Activated CD4-positive, alpha-beta T cell treated with anti-CD3 and anti-CD28 coated beads for 48 hours (primary cell): ENCODE measurements at places on chromosomes 7 and 10.
A peak's percentile ranks its signal among the peaks of the same experiment; 100 is the strongest.

- DNase-seq: no peak
Measured at GRCh38 chr10:38003026-38003425, 7.4 kb upstream of the ZNF33A start.

GRCh38 chr10:122233857-122234348 lies 37.2 kb upstream of the BTBD16 start:
- DNase-seq: no peak

DNA sequence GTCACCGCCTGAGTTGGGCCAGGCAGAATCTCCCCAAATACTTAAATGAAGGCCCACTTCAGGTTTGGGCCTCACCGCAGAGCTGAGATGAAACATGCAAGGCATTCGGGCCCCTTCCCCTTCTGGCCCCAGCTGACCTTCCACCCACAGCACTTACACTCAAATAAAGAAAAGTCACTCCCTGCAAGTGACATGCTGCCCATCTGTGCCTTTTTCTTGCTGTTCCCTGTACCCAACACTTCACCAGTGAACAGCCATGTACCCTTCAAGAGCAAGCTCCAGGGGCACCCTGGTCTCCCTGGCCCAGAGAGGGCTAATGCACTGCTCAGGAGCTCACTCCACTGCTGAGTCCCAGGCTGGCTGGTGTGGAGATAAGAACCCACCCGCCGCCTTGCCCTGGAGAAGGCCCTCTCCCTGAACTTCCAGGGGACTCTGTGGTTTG lies 40.7 kb downstream of the ZCCHC24 start:
- no peak for DNase-seq

DNA sequence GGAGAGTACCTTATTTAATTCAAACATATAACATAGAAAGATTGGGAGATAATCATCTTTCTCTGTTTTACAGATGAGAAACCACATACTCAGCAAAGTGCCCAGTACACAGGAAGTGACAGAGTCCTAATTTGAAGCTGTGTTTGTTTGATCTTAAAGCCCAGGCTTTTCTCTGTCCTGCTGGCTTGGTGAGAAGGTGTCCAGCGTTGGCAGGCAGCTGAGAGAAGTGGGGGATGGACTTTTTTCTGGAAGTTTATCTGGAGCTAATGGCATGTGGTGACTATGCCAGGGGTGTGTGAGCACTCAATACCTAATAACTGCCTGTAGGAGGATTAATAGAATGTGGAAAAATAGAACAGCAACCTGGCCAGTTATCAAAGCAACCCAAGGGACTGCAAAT lies 60.8 kb downstream of the NPSR1 start:
- DNase-seq: no peak

- DNase-seq: no peak
Measured at GRCh38 chr10:122445469-122445868, 9.0 kb upstream of the ARMS2 start.

DNA sequence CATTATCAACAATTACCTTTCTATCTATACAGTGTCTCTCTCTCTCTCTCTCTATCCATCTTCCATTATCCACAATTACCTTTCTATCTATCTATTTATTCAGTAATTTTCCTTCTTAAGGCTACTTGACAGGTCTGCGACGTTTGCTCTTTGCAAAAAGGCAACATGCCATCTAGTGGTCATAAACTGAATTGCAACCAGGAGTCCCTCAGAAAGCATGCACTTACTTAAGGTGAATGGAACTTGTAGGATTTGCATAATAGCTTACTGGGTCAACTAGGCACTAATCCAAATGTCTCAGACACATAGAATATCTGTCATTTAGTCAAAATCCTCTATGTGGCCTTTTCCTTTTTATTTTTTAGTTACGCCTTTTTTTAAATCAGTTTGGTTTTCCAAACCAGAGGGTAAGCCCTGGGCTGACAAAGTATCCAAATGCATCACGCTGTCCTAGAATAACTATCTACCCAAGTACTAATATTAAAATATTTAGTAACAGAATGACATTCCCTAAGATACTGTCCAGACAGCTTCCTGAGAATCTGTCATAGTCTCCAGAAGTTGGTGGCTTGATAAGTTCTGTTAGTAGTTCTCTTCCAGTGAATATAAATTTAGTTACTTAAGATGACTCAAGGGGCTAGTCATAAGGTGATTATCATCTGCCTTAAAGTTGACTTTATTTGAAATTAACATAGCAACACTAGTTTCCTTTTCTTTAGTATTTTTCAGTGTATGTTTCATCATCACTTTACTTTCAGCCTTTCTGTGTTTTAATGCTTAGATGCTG lies 208.3 kb downstream of the PPP1R3A start:
- DNase-seq: peak; percentile 41

DNA sequence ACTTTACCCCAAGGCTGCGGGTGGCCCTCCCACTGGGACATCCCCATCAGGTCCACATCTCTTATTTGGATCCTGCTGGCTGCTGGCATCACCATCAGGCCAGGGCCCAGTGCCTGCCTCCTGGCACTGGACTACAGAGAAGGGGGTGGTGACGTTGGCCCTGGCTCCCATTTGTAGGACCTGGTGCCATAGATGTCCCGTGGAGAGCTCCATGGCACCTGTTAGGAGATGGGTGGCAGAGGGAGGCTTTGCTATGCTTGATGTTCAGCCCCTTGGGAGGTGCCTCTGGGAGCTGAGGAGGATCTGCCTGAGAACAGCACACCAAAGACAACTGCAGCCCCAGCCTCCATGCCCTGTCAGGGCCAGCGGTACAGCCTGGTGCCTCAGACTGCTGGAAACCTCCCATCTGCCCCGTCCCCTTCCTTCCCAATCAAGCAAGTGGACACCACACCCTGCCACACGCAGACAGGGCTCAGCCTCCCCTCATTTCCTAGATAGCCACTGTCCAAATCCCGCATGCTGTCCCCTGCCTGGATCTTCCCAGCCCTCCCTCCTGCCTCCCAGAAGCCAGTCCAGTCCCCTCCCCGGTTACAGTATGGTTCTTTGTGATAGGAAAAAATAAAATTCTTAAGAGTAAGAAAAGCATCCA lies 230.0 kb upstream of the GRB10 start:
- no peak for DNase-seq

GRCh38 chr10:132193907-132194552 lies 7.3 kb downstream of the DPYSL4 start:
- DNase-seq: peak; percentile 36

- DNase-seq: no peak
Measured at GRCh38 chr7:131288450-131288849, 39.2 kb upstream of the MKLN1 start.

DNA sequence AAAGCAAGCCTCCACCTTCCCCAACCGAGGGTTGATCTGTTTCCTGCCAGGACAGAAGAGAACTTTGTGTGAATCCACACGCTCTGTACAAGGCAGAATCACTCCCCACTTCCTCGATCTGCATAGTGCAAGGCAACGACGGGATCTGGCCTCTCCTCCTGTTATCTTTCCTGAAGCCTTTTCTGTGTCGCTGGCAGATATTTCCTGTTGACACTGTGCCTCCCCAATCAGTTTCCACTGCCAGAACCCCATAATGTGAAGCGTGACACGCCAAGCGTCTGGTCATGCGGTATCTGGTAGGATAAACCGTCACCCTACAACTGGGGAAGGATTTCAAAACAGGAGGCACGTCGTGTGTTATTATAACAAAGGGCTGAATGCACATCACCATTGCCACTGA lies 57.2 kb downstream of the FAM171A1 start:
- DNase-seq: no peak

- no peak for DNase-seq
Measured at GRCh38 chr7:148385009-148385682, 205.4 kb upstream of the C7orf33 start.

- DNase-seq: no peak
Measured at GRCh38 chr10:19970717-19971116, 154.5 kb downstream of the PLXDC2 start.

GRCh38 chr7:122767339-122767738 lies 64.6 kb upstream of the RNF148 start:
- no peak for DNase-seq

GRCh38 chr10:92111336-92111939 lies 179.4 kb downstream of the CPEB3 start:
- no peak for DNase-seq

- no peak for DNase-seq
Measured at GRCh38 chr10:86062198-86062550, 304.4 kb downstream of the GRID1 start.

DNA sequence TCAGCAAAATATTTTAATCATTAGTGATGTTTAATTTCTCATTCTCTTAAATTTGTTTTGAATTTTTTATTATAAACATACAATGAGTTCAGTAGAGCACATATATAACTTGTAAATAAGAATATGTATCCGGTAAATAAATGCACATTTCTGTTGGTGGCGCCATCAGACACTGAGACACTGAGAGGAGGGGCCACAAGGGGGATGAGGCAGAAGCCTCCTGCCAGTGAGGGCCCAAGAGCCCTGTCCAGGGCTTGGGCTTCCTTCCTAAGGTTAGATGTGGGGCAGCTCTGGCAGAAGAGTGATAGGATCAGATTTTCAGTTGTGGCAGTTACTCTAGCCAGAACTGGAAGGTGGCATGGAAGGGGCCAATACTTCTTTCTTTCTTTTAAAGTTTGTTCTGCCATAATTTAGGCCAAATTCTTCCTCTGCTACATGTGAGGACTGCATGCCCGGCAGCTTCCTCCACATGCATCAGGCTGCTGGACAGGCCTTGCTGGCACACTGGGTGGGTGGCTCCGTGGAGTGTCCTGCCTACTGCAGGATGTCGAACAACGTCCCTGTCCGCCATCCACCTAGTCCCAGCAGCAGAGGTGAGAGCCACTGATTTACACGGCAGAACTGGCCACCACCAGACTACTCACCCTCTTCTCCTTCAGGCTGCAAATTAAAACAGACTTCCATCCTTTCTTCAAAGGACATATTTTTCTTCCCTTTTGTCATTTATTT lies 13.2 kb downstream of the PTPRN2 start:
- no peak for DNase-seq

GRCh38 chr10:44998146-44998631 lies 2.5 kb upstream of the ZNF22 start:
- no peak for DNase-seq

- DNase-seq: no peak
Measured at GRCh38 chr7:55206235-55207029, 158.7 kb upstream of the LANCL2 start.

DNA sequence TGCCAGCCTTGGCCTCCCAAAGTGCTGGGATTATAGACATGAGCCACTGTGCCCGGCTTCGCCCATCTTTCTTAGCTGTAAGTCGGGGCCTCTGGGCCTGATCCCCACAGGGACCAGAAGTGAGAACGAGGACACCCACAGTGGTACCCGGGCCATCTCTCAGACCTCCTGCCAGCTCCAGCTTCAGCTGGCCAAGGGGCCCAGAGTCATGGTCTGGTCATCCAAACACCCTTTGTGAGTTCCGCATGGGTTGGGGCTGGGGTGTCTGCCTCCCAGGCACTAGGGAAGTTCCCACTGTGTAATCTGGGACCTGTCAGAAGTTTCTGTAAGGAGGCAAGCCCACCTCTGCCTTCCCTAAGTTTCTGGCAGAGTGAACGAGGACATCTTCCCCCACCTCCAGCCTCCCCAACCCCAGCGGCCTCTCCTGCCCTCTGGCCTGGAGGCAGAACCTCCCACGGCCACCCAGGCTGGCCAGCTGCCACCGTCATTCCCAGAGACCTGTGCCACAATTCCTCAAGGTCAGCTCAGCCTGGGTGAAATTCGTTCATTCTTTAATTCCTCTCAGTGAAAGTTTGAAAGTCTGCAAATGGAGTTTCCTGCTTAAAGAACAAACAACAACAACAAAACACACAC lies 19.5 kb upstream of the FOXL3 start:
- DNase-seq: no peak

GRCh38 chr7:36777855-36778254 lies 53.6 kb upstream of the AOAH start:
- DNase-seq: no peak

DNA sequence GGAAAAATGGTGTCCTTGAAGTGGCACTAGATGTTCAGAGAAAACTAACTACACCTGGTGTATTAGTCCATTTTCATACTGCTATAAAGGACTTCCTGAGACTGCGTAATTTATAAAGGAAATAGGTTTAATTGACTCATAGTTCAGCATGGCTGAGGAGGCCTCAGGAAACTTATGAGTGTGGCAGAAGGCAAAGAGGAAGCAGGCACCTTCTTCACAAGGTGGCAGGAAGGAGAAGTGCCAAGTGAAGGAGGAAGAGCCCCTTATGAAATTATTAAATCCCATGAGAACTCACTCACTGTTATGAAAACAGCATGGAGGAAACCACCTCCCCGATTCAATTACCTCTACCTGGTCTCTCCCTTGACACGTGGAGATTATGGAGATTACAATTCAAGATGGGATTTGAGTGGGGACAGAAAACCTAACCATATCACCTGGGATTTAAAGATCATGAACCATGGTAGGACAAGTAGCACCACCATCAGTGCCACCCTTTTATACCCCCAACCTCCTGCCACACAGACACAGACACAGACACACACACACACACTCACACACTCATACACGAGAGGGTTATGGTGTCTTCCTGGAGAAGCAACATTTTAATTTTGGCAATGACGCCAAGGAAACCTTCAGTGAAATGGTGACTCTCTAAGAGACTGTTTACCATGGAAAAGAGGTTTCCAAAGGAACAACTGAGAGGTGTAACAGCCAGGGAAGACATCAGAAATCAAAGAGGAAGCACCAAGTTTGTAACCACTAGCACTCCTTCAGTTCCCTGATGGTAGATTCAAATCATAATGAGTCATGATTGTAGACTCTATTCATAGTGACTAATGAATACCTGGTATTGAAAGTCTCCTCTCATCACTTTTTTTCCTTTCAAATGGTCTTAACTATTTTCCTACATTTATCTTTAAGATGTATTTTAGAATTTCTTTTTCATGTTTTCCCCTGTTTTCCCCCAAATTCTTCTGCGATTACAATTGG lies 41.8 kb upstream of the WNT16 start:
- DNase-seq: no peak

GRCh38 chr7:36131026-36131425 lies 22.0 kb upstream of the EEPD1 start:
- no peak for DNase-seq

DNA sequence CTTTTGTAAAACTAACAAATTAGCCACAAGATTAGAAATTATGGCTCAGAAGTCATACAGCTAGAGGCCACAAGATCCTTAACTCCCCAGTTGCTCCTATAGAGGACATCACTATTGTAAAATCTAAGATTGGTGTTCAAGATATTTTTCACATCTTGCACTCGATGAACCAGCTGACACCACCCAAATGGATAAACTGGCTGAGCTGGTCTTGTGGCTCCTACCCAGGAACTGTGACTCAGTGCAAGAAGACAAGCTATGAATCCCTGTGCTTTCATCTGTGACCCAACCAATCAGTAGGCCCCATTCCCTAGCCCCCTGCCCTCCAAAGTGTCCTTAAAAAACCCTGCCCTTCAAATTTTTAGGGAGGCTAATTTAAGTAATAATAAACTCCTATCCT lies 27.9 kb upstream of the R3HCC1L start:
- no peak for DNase-seq

GRCh38 chr7:109176661-109177060 lies 607.0 kb downstream of the DNAJB9 start:
- no peak for DNase-seq
